Stimulated activated CD4-positive, alpha-beta T cell treated with anti-CD3 and anti-CD28 coated beads, TNF-alpha, amount 100 ng/mL, for 1 hour (primary cell): ENCODE measurements at places on chromosomes 1 and 21.

DNA sequence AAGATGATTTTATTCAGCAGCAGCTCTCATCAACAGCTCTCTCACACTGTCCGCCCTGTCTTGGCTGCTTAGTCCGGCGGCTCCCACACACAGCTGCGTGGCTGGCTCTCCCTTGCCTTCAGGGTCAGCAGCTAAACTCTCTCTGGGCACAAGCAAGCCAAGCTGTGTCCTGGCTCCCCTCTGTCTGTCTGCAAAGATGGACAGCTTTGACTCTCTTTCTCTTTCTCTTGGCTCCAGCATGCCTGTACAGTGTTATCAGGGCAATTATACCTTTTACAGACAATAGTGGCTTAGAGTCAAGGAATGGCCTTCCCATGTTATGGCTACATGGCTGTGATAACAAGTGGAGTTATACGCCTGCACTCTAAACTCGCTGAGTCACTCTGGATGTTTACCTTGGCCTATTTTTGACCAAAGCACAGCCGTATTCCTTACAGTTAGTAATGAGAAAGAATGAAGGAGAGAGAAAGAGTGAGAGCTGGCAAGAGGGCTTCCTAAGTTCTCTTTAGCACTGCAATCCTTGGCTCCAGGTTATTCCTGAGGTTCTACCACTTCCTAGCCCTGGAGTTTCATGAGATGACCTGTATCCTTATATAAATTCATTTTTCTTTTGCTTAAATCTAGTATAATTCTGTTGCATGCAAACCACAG, 59.9 kb upstream of the ZSWIM5 start:
- no peak for DNase-seq

- DNase-seq: no peak
Measured at GRCh38 chr1:162055062-162055461, 14.4 kb upstream of the NOS1AP start.

DNA sequence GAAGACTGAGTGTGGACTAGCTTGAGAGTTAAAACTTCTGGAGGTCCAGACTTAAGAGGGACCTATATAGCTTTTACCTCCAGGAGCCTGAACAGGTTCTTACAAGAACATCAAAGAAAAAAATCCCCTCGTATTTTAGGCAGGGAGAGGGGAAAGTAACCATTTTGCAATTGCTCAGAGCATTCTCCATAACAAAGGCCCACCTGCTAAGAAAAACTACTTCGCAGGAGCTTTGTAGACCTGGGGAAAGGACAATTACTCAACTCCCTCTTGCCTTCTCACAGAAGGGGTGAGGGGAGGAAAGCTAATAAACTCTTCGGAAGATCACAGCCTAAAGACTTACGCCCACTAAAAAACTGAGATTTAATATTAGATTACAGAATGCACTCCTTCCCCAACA, 86.3 kb downstream of the RERE start:
- no peak for DNase-seq

DNA sequence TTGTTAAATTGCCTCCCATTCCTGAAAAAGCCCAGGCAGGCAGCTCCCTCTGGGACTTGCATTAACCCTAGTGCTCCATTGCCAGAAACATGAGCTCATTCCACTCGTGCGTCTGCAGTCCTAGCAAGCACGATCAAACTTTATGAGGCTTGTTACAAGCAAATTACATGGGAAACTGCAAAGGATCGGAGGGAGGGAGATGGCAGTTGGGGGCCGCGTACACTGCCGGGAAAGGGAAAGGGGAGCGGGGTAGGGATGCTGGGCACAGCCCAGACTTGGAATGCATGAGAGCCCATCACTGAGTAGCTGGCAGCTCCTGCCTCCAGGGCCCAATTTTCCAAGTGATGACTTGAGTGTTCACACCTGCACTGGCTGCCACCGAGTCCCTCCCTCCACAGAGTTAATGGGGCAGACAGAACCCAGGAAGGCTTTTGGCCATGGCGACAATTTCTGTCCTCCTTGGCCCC, 169.9 kb downstream of the BRINP2 start:
- no peak for DNase-seq

DNA sequence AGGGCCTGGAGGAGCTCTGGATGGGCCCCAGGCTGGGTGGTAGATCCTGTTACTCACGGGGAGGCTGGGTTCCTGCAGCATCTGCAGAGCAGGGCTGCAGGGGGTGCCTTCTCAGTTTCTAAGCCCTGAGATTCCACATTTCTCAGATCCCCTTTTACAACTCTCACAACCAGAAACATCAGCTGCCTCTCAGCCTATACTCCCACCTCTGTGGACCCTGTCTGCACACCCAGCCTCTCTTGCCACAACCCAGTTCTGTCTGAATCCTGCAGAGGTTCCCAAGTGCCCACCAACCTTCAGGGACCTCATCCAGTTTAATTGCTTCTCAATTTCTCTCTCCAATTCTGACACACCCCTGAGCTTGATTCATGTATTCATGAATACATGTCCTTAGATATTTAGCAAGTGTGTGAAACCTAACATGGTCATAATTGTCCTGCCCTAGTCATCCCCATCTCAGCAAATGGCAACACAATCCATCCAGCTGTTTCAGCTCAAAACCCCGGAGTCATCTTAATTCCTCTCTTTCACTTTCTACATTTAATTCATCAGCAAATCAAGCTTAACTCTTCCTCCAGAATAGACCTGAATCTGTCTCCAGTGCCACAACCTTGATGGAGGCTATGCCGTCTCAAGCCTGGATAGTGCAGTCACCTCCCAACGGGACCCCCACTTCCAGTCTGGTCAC, 57.0 kb upstream of the NEK2 start:
- DNase-seq: no peak

DNA sequence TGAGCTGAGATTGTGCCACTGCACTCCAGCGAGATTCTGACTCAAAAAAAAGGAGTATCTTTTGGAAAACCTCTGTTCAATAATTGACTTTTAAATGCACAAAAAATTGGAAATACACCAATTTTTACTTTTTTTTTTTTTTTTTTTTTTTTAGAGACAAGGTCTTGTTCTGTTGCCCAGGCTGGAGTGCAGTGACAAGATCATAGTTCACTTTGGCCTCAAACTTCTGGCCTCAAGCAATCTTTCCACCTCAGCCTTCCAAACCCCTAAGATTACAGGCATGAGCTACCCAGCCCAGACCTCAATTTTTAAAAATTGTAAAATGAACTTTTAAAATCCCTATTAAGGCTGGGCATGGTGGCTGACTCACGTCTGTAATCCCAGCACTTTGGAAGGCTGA, 30.8 kb downstream of the NEK2 start:
- no peak for DNase-seq

GRCh38 chr1:115086176-115086830, 3.0 kb downstream of the TSPAN2 start:
- DNase-seq: no peak

DNA sequence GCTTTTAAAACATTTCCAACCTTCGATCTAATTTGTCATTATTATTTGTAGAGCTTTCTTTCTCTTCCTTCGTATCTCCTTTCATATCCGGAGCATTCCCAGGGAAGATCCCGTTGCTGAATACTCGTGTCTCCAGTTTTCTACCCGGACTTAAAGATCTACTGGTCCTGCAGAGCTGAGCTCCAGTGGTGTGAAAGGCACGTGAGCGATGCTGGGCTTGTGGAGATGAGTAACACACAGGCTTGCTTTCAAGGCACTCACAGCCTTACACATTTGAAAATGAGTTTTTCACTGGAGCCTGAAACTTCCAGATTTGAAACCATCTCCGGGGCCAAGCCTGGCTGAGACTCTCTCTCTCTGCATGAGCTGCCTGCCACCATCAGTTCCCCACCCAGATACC, 428.3 kb downstream of the KIF26B start:
- no peak for DNase-seq

GRCh38 chr1:66450043-66450514, 83.9 kb upstream of the SGIP1 start:
- DNase-seq: no peak

DNA sequence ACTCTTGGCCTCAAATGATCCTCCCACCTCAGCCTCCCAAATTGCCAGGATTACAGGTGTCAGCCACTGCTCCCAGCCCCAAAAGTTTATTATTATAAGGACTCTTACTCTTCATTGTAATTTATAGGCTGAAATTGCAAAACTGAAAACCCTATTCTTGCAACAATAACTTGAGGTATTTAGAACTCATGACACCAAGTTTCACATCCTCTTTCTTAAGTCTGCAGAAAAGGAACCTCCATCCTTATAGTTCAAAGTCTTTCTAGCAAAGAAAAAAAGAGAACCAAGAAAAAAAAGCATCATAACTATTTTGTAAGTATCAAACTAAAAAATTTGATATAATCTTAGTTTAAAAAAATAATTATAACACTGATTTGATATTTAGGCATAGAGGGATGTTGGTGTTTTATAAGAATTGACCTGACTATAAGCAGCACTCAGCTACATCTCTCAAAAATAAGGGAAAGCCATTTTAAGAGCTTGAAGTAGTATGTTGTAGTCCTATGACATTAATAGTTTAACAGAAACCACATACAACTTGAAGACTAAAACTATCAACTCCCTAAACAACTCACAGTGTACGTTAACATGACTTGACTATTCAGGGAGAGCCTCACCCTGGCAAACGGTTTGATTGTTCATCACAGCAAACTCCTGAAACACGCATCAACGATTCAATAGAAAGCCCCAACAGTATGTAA, 122.4 kb downstream of the AKT3 start:
- no peak for DNase-seq

- DNase-seq: no peak
Measured at GRCh38 chr1:47441450-47442106, 3.7 kb downstream of the FOXD2 start.

- no peak for DNase-seq
Measured at GRCh38 chr1:235946571-235946981, 79.9 kb upstream of the LYST start.

DNA sequence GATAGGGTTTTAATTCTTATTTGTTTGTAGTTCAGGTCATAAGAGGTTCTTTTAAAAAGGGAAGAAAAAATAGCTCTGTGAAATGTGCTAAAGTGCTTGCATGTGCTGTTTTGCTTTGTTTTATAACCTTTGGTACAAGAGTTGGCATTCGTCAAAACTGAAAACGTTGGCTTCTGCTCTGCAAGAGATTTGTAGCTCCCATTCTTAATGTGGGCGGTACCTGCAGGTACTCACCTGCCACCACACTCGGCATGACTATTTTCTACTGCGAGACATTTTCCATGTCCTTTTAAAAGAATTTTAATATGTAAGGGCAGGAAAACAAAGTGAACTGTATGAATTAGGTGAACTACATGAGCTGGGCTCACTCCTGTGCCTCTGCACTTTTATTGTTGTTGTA, 92.6 kb downstream of the ADARB1 start:
- no peak for DNase-seq

DNA sequence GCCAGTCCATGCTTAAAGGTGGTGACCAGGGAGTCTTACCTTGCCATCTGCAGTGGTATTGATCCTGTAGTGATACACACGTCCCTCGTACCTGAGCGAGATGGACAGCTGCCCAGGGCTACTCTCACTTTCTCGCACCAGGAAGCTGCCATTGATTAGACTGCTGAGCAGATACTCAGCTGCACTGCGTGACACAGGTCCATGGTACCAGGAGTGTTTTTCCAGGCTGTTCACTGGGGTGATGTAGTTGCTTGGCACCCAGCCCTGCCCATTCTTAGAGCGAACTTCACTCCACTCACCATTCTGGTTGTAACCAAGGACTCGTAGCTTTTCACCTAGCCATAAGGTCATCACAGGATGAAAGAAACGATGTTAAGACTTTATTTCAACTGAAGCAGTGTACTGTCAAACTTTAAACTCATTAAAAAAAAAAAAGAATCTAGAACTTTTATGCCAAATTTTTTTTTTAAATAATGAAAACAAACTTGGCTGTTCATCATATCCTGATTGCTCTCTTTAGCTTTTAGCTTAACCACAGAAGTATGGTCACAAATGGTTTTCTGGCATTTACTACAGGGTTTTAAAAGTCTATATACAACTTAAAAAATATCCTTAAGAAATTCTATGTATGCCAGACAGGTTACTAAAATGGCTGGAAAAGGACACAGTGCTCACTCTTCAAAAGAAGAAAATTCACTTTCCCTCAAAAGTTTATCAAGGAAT, 44.6 kb downstream of the TOR3A start:
- no peak for DNase-seq

DNA sequence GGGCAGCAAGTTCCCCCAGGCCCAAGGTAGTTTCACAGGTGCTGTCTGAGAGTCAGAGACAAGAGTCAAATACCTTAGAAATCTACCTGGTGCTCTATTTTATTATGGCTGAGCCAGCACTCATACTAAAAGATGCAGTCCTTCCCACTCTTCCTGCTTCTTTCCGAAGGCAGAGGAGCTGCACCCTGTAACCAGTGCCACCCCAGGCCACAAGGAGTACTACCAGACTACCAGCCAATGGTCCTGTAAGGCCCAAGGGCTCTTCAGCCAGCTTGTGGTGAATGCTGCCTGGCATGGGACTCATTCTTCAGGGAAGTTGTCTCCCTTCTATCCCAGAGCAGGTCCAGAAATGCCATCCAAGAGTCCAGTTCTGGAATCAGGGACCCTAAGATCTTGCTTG, 203.8 kb upstream of the DUSP10 start:
- DNase-seq: no peak

- DNase-seq: no peak
Measured at GRCh38 chr1:78047631-78048030, 1.9 kb downstream of the GIPC2 start.

DNA sequence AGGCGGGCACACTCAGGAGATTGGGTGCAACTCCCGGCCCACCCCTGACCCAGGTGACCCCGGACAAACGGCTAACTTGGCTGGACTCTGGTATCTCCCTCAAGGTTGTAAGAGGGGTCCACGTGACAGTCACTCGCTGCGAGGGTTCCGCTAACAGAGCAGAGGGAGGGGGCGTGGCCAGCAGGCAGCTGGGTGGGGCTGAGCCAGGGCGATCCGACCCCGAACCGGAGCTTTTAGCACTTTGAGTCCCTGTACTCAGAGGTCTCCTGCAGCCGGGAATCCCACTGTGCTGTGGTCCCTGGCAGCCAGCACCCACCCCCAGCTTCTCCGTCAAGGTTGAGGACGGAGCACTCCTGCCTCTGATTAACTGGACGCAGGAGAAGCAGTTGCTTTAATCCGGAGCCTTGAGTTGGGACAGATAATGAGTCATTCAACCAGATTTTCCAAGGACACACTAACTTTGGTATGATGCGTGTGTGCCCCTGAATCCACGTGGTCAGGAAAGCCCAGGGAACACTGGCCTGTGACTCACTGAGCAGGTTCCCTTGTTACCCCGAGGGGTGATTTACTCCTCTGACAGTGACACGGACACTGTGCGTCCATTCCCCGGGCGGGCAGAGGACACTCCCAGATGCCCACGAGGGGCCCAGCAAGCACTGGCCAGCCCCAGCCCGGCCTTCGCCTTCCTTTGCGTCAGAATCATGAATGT, 16.8 kb downstream of the TRPM2 start:
- DNase-seq: no peak

- DNase-seq: no peak
Measured at GRCh38 chr21:33844104-33844889, 71.3 kb downstream of the ATP5PO start.

GRCh38 chr1:41767534-41768525, 150.9 kb downstream of the HIVEP3 start:
- DNase-seq: no peak

GRCh38 chr1:179012038-179012437, 13.7 kb upstream of the FAM20B start:
- DNase-seq: no peak

GRCh38 chr1:147630022-147630421, 40.3 kb downstream of the ACP6 start:
- DNase-seq: no peak

- DNase-seq: no peak
Measured at GRCh38 chr1:178024504-178024903, 54.6 kb upstream of the SEC16B start.
